ENCODE measurements at places on chromosomes 7 and 10.

DNA sequence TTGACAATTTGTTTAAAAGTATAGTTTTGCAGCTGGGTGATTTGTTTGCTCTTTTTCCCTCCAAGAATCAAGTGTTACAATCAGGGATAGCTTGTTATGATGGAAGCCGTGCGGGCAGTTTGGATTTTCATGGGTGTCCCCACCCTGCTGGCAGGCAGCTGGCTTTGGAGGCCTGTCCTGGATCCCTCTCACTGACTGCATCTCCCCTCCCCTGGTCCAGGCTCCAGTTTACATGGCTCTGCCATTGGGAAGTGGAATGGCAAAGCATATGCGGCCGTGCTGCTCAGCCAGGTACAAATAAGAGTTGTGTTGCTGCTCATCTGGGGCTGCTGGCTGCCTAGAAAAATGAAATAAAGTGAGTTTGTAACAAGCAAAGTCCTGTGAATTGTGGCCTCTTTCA lies 76.0 kb downstream of the CXCL12 start:
- no peak for DNase-seq

DNA sequence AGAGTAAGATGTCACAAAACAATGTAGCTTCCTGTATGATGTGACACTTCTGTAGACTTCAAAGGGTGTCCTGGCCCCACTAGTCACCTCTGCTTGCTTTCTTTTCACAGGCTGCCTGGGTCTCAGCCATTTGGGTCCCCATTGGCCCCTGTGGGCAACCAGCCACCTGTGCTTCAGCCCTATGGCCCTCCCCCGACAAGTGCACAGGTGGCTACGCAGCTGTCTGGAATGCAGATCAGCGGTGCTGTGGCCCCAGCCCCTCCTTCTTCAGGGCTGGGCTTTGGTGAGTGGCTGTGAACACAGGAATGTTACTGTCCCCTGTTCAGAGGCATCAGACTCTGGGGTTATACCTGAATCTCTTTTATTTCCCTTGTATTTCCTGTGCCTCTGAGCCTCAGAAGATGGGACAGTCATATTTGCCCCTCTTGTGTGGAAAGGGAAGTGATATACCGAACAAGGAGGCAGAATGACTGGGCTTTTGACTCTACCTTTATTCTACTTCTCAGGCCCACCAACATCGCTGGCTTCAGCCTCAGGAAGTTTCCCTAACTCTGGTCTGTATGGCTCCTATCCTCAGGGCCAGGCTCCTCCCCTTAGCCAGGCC lies 15.4 kb downstream of the SEC24C start:
- no peak for DNase-seq

DNA sequence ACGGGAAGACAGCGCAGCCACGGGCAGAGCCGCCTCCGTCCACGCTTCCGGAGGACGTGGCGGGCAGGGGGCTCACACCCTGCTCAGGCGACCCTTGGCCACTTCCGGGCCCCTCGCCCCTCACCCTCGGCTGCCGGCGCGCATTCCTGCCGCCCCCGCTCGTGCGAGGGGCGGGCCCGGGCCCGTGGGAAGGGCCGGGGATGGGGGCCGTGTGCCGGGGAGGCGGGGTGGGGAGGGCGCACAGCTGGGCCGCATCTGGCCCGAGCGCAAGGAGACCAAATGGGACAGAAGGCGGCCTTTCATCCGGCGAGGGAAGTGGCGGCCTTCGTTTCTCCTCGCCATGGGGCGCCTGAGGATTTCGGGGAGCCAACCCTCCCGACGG lies 846 bp upstream of the LFNG start:
- DNase-seq, result no peak

DNA sequence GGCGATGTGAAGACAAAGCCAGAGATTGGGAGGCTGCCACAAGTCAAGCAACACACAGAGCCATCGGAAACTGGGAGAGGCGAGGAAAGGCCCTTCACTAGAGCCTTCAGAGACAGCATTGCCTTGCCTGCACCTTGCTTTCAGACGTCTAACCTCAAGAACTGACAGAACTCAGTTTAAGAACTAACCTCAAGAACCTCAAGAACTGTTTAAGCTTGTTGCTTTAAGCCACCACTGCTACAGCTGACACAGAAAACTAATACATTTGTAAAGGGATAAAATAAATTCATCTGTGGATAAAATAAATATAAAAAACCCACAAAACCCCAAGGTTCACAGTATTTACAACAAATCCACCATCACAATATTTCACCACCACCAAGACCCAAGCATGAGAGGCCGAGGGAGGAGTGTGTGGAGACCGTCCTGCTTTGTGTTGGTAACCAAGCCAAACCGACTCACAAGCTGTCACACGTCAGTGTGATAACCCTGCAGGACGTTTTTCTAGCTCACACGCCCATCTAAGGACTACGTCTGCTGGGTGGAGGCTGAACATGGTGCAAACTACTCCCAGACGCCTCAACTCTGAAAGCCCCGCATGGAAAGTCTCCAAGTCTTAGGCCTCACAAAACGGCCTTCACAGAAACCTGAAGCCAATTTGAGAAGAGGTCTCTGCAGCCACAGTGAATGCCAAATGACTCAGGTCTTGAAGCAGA lies 116.8 kb downstream of the ABLIM1 start:
- DNase-seq, result no peak

DNA sequence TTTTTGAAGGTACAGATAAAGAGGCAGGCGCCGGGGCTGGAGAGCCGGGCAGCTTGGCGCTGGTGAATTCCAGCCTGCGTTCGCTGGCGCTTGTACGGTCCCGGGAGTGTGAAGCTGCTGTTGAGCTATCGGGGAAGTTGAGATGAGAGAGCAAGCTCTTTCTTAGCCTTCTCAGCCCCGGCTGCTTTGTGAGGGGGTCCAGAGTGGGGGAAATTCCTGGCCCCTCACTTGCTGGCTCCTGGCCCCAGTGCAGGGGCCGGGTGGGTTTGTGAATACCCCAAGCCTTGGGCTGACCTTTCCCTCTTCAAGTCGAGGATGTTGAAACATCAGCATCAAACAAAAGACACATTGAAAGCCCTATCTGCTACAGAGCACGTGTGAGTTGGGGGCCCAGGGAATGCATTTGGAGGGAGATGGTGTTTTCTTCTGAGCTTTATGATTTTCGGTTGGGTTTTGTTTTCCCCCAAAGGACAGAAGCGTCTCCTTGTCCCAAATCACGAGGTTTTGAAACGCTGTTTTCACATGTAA lies 2.7 kb downstream of the ZMIZ1 start:
- no peak for DNase-seq

GRCh38 chr10:131830446-131831130 lies 70.2 kb upstream of the PPP2R2D start:
- DNase-seq, result no peak

DNA sequence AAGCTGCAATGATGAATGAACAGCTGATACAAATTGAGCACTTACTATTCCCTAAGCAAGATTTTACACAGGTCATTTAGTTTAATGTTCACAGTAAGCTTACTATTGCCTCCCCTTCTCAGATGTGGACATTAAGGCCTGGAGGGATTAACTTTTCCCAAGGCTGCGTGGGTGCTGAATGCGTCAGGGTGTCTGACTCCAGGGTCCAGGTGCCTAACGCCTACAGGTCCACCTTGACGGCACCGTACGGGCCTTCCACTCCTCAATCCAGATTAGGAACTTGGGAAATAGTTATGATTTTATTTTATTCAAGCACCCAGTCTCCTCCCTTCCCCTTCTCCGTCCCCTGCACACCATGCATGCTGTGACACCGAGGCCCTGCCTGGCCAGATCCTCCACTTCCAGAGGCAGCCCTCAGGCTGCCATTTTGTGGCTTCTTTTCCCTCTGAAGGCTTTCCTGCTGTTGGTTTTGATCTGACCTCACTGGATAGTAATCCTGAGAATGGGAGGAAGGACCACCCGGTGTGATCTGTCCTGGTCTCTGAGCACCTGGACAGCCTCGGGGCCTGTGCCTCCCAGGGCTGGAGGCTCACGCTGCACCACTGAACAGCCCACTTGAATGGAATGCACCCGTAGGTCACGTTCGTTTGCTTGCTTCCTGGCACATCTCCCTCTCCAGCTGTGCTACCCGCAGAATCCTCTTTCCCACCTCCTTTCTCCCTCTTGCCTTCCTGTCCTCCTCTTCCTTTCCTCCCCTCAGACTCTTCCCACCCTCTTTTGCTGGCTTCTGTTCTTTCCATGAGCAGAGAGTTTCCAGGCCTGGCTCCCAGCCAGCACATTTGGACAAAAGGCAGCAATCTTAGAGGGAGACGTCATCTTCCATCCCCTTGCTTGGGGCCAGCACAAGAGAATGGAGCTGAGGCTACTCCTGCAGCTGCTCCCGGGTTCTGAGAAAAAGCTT lies 14.4 kb downstream of the DENND2A start:
- DNase-seq, result peak; percentile 93

GRCh38 chr10:50375051-50375452 lies 123.7 kb upstream of the ASAH2 start:
- no peak for DNase-seq

DNA sequence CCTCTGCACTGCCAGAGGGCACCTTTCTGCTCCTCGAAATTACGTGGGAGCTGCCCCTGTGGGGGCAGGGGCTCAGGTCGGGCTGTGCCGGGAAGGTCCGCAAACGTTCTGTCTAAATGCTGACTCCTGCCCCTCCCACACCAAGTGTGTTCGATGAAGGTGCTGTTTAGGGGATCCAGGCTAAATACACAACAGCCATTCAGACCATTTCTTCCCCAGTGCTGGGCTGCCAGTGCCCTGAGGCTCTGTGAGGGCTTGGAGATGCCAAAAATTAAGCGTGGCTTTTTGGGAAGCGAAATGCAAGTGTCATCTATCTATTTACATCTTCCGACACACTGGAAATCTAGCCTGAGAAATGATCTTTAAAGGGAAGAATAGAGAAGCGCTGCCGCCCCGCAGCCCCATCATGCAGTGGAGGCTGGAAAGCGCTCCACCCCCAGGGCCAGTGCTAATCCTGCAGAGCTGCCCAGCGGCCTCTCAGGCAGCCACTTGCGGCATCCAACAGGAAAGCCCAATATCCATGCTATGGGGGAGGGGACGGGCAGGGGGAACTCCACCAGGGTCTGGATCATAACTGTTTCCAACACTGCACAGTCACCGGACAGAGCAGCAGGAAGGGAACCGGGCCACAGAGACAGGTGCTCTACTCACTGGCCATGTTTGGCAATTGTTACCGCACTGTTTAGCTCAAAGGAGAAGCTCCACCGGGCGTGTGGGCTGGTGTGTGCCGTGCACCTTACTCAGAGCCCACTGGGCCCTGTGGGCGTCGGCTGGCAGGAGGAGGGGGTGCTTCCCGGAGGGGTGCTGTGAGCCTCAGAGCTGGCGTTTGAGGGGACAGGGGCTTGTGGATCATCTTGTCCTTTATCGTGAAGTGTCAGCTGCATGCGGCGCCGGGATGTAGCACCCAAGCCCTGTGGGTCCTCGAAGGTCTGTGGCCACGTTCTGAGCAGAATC lies 205.5 kb downstream of the DNAJB6 start:
- no peak for DNase-seq

DNA sequence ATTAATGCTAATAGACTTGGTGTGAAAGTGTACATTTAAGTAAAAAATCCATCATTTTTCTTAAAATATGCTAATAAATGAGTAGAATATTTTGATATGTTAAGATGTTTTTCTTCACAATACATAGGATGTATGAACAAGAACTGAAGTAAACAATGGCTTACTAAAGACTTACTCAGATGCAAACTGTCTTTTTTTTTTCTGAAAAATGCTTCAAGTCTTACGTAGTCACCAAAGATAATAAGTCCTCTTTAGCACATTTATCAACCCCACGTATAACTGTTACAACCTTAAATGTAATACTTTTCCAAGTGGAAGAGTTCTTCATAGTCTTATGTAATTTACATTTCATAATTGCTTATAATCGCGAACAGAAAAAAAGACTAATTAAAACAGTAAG lies 54.8 kb downstream of the MDFIC start:
- no peak for DNase-seq

GRCh38 chr7:69833964-69834363 lies 235.7 kb downstream of the AUTS2 start:
- DNase-seq, result no peak

- no peak for DNase-seq
These were observed 194.8 kb upstream of the ZNF32 start for GRCh38 chr10:43843321-43844101.
